ENCODE measurements at places on chromosomes 4 and X.

- DNase-seq: no peak
These were observed 54.6 kb downstream of the AMOT start for GRCh38 chrX:112786076-112786475.

DNA sequence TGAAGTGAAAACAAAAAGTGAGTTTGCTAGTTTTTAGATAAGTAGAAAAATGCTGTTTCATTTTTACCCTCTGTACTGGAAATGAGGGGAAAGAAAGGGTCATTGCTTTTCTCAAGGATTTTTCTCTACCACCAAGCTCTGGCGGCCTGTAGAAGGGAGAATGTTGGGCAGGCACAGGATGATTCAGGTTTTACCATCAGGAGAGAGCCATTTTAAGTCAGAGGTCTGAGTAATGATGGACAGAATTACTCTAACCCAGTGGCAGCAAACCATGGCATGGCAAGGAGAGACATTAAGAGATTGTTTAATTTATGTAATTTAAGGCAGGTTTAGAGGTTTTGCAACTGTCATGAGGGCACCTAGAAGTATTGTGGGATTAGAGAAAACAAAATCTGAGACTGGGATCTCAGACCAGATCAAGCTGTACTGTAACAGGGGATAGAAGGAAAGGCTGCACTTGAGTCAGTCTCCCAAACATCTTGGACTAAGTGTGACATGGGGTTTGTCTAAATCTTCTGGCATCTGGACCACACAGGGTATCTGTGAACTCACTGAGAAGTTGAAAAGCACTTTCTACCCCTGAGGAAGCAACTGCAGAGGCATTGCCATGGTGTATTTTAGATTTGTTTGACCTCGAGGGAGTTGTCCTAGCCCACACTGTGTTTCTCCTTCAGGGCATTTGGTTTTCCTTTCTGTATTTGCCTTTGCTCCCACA is 81.6 kb downstream of the BANK1 start:
- DNase-seq: no peak

- no peak for DNase-seq
These were observed 24.1 kb downstream of the FAT4 start for GRCh38 chr4:125338814-125339213.

GRCh38 chr4:156146571-156146970 is 192.9 kb upstream of the CTSO start:
- DNase-seq: no peak

GRCh38 chr4:23083391-23083790 is 390.7 kb downstream of the GBA3 start:
- DNase-seq: no peak

GRCh38 chr4:84849051-84849640 is 117.3 kb downstream of the WDFY3 start:
- no peak for DNase-seq

DNA sequence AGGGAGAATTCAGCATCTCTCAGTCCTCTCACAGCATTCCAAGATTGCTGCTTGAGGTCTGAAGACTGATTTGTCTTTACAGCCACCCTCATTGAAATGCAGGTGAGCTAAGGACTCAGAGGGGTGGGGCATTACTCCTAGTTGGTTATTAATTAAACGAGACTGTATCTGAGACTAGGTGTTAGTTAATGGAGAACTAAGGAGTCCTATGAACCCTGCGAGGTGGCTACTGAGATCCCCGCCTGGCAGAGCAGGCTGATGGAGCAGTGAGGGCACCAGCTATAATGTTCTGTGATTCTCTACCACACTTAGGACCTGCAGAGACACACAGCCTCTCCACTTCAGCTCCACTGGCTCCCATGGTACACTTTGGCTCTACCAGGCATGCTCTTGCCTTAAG is 215.3 kb downstream of the MID1IP1 start:
- no peak for DNase-seq

- no peak for DNase-seq
These were observed 667.5 kb downstream of the KCTD8 start for GRCh38 chr4:43781125-43781524.

DNA sequence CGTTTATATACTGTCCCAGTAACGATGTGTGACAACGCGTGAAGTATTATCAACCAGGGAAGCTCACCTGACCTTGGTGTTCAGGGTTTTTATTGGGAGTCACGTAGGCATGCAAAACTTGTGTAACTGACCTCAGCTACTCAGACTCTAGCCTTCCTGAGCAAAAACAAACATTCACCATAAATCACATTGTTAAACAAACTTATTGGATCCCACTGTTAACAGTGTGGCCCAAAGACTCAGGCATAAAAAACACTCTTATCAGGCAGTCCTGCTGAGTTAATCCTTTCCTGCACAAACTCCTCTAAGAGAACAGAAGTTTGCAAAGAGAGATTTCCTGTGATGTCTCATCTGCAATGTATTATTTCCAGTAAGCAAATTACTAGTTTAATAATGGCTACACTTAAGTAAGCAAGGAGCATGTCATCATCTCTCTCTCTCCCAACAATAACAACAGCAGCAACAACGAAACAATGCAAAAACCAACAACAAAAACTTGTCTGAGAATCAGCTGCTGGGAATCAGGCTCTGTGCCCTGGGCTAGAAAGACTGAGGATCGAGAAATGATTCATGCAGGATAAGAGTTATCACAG is 12.0 kb downstream of the GAGE1 start:
- DNase-seq: no peak

GRCh38 chr4:56200275-56200674 is 187.0 kb downstream of the AASDH start:
- DNase-seq: no peak

All from RWPE1 (cell line).